Coronary artery (tissue), 2 donors: ENCODE measurements at places on chromosomes 5 and 9.
A peak's percentile ranks its signal among the peaks of the same experiment; 100 is the strongest.

- DNase-seq, result no peak
Measured at GRCh38 chr5:116738615-116739261, 164.1 kb upstream of the SEMA6A start.

DNA sequence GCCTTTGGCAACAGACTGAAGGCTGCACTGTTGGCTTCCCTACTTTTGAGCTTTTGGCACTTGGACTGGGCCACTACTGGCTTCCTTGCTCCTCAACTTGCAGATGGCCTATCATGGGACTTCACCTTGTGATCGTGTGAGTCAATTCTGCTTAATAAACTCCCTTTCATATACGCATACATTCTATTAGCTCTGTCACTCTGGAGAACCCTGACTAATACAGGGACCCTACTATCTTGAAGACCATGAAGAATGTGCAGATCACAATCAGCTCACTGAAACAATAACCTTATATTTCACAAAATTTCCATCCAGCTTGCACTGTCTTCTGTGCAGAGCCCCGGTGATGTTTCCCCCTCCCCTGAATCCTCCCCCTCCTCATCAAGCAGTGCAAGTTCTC is 39.8 kb downstream of the TMEM215 start:
- no peak for DNase-seq

- no peak for DNase-seq
Measured at GRCh38 chr5:172626031-172626581, 15.0 kb upstream of the NEURL1B start.

DNA sequence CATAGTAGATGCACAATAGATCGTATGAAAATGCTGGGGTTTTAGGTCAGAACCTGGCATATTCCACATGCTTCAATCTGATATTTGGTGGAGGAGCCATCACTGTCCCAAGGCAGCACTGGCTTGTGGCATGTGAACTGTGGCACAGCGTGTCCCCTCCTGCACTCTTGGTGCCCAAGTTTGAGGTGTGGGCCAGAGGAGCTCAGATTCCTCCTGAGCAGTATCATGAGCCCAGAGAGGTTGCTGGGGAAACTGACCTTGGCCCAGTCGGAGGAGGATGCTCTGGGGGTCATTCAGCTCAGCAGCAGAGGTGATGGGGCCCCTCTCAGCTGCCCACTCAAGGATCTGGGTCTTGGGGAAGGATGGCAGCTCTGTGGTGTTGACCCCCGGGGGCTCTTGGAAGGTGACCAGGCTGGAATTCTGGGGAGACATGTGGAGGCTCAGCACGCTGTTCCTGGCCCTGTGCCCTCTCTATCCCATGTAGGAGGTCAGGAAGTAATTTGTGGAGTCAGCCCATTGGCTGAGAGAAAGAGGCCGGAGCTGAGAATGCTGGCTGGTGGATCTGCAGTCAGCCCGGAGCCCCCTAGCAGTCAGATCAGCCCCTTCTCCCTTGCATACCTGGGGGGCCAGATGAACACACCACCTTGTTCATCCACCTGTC is 23.7 kb downstream of the FPGS start:
- no peak for DNase-seq

DNA sequence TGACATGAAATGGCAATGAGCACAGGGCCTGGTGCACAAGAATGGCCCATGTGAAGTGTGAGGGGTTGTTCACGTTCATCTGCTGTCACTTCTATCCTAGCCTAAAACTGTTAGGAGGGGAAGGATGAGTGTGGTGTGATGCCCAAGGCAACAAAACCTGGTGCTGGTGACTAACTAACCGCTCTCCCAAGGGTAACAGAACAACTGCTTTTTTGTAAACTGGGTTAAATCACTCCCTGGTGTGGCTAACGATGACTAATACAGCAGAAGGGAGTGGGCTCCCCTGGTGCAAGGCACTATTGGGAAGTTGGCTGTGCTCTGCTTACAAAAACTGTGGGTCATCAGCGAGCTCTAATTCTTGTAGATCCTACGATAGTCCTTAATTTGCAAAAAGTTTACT is 103.2 kb upstream of the VCAN start:
- no peak for DNase-seq

DNA sequence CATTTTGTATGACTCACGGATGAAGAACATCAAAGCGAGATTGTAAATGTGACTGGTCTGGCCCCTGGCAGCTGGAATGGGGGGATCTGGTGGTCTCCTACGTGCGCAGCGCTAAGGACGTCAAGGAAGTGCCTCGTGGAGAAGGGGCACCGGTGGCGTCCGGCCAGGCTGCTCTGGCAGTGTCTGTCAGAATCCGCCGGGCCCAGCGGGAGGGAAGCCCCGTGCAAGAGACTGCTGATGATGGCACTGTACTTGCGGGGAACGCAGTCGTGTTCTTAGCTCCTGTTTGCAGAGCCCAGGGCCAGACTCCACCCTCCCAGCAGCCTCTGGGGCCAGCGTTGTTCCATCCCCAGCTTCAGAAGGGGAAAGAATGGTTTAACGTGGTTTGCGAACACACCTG is 75.5 kb downstream of the COL5A1 start:
- no peak for DNase-seq

GRCh38 chr5:7398596-7399280 is 2.8 kb downstream of the ADCY2 start:
- DNase-seq, result no peak

DNA sequence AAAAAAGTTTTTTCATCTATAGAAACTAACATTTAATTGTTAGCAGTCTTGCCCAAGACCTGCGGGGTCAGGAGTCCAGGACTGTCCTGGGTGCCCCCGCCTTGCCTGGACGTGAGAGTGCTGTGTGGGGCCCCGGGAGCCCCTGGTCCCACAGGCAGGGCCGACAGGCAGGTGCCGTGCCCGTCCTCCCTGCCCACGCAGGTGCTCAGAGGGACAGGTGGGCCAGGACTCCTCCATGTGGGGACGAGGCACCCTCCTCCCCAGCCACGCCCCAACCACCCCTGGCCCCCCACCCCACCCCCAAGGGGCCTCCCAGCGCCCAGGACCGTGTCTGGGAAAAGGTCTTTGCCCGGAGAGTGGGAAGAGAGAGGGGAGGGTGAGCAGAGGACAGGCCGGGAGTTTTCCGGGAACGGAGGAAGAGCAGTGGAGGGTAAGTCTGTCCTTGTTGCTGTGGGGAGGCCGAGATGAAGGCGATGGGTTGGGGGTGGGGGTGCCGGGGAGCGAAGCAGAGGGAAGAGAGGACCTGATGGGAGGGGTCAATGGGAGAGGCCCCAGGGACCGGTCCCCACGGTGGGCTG is 2.7 kb upstream of the LCN12 start:
- DNase-seq, result no peak

DNA sequence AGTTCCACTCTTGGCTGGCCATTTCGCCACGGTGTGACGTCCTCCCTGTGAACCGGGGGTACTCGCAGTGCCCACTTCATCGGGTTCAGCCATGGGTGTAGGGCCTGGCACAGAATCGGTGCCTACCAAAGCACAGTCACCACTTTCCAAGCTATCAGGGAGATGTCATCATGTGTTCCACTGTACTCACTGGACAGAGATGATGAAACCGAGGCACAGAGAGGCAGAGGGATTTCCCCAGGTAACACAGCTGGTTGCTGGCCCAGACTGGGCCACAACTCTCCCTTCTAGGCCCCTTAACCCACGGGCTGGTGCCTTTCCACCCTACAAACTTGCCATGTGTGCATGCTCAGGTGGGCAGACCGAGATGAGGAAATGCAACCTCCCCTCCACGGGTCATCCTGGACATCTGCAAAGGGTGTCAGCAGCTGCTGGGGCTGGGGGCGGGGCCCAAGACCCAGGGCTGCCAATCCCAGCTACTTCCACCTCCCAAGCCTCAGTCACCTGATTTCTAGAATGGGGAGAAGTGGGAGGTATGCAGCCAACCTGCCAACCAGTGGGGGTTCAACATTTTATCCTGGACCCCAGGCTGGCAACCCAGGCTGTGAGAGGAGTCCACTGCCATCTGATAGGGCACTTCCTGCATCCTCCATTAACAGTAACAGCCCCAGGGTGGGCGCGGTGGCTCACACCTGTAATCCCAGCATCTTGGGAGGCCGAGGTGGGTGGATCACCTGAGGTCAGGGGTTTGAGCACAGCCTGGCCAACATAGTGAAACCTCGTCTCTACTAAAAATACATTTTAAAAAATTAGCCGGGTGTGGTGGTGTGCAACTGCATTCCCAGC is 893 bp upstream of the SH2D3C start:
- no peak for DNase-seq

- DNase-seq, result no peak
Measured at GRCh38 chr5:77935506-77936364, 159.6 kb upstream of the TBCA start.

- no peak for DNase-seq
Measured at GRCh38 chr9:8904771-8905515, 1105.4 kb upstream of the DMAC1 start.

GRCh38 chr9:70049236-70049635 is 5.6 kb downstream of the MAMDC2 start:
- peak; percentile 80 for DNase-seq

- no peak for DNase-seq
Measured at GRCh38 chr9:94623253-94623652, 16.1 kb downstream of the FBP1 start.

DNA sequence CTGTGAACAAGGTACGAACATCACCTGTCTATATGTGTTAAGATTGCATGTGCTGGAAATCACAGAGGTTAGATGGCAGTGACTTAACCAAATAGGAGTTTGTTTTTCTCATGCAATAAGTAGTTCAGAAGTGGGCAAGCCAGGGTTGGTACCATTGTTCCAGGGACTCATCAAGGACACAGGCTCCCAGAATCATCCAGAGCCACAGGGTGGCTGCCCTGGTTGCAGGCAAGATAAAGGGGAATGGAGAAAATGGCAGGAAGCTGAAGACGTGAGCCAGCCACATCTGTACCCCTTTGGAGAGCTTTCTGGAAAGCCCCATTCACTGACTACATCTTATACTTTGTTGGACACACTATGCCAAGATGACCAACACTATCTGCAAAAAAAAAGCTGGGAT is 126.0 kb upstream of the IL12B start:
- no peak for DNase-seq

- DNase-seq, result no peak
Measured at GRCh38 chr9:132288361-132288760, 66.4 kb downstream of the SETX start.

- no peak for DNase-seq
Measured at GRCh38 chr5:110663525-110663924, 62.9 kb downstream of the TMEM232 start.

GRCh38 chr5:56552612-56553268 is 262.6 kb upstream of the MAP3K1 start:
- no peak for DNase-seq

DNA sequence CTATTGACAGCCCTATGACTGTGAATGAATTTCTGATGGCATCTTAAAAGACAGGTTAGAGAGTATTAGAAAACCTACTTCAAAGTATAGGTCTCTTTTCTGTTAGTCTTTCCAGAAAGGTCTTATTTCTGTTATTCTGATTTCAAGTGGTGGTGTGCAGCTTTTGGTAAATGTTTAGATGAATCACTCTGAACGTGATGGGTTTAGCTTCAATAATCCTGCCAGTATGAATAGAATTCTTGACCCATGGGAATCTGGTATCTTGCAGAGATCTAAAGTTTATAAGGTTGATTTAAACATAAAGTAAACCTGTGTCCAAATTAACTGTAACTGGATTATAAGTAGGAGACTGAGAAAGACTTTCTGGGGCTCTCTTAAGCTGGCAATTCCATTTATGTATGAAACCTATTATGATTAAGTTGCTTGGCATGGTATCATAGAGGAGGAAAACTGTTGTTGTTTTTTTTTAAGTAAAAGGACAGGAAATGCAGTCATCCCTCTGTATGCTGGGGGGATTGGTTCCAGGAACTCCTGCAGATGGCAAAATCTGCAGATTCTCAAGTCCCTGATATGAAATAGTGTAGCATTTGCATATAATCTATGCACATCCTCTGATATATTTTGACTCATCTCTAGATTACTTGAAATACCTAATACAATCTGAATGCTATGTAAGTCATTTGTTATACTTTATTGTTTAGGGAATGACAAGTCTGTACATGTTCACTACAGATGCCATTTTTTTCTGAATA is 77.0 kb upstream of the ADAMTS19 start:
- DNase-seq, result no peak

- no peak for DNase-seq
Measured at GRCh38 chr9:73038089-73038509, 85.2 kb upstream of the ALDH1A1 start.

- no peak for DNase-seq
Measured at GRCh38 chr5:880816-881550, 11.6 kb downstream of the BRD9 start.

GRCh38 chr5:167642181-167642580 is 649.3 kb upstream of the WWC1 start:
- DNase-seq, result no peak

DNA sequence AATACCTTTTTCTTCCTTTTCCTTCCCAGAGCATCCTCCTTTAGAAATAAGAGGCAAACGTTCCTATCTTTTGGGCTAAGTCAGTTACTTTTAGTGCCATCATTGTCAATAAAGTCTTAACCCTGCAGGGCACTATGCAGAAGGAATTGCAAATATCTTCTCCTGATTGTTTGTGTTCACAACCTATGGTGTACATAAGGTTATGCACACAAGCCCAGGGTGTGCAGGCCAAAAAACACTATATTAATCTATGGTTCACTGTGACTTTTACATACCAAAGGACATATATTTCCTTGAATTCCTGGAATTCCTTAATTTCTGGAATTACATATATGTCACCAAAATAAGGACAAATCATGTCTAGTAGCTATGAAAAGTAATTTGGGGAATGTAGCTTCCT is 493.5 kb downstream of the MTRR start:
- DNase-seq, result no peak

DNA sequence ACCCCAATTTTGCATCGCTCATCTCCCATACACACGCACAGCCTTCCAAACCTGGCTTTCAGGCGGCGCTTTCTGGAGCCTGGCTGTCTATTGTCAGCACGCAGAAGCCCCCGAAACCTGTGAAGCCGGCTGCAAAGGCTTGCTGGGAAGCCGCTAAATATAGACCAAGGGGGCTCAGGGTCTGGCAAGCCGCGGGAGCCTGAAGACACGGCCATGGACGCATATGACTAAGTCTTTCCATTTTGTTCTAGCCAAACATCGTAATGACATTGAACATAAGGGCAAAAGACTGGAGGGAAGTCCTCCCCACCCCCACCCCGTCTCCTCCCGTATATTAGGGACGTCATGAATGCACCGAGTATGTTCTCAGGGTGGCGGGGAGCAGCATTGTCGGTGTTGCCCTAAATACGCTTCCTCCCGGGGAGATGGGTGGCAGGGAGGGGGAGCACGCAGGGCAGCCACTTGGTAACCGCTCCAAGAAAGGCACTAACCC is 1.1 kb downstream of the CTNND2 start:
- no peak for DNase-seq

- DNase-seq, result no peak
Measured at GRCh38 chr9:33498387-33498786, 24.7 kb upstream of the NOL6 start.

- no peak for DNase-seq
Measured at GRCh38 chr5:35135239-35135700, 87.5 kb upstream of the AGXT2 start.

- no peak for DNase-seq
Measured at GRCh38 chr9:33452828-33453271, 5.5 kb upstream of the AQP3 start.

DNA sequence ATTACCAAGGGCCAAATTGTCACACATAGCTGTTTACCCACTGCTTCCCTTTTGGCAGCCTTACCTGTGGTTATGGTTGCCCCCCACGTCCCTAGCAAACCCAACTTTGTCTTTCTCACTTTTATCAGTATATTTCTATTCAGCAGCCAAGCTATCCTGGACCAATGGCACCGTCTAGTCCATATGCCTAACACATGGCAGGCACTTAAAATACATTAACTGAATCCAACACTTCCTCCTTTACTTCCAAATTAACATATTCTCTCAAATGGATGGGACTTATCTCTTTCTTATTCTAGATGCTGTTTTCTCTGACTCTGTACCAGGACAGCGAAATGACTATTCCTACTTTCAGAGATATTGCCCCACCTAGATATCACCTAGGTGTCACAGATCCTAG is 50.9 kb upstream of the SLC44A1 start:
- no peak for DNase-seq
